Endothelial cell (in vitro differentiated cells): ENCODE measurements at places on chromosomes 3 and 15.

GRCh38 chr3:128050597-128050996 lies 1.6 kb upstream of the SEC61A1 start:
- DNase-seq = no peak

DNA sequence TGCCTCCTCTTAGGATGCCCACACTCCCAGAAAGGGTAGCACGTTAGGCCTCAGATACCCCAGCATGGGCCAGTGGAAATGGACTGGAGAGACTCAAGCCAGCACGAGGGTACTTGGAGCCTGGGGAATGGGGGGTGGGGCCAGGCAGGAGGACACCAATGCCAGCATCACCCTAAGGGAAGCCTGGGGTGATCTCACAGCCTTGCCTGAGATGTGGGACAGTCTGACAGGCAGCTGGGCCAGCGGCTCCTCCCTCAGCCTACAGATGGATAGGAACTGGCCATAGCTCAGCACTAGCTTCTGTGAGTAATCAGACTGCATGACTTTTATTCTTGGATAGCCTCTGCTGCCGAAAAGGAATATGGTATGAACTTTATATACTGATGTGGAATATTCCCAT lies 59.6 kb upstream of the MRPS22 start:
- no peak for DNase-seq

DNA sequence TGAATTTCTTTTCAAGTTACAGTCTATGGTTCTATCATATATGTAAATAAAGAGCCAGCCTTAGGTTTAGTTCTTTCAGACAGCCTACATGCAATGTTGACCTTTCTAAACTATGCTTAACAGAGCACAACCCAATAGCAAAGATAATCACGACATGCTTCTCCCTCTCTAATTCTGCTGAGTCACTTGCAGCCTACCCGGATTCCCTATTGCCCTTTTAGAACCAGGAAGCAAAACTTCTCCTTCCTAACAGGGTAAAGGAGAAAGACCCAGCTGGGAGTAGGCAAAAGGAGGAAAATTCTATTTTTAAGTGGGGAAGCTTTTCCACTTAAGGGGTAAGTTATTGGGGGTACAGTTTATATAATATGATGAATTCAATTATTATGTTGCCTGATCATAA lies 79.3 kb downstream of the SLC7A14 start:
- DNase-seq = no peak

DNA sequence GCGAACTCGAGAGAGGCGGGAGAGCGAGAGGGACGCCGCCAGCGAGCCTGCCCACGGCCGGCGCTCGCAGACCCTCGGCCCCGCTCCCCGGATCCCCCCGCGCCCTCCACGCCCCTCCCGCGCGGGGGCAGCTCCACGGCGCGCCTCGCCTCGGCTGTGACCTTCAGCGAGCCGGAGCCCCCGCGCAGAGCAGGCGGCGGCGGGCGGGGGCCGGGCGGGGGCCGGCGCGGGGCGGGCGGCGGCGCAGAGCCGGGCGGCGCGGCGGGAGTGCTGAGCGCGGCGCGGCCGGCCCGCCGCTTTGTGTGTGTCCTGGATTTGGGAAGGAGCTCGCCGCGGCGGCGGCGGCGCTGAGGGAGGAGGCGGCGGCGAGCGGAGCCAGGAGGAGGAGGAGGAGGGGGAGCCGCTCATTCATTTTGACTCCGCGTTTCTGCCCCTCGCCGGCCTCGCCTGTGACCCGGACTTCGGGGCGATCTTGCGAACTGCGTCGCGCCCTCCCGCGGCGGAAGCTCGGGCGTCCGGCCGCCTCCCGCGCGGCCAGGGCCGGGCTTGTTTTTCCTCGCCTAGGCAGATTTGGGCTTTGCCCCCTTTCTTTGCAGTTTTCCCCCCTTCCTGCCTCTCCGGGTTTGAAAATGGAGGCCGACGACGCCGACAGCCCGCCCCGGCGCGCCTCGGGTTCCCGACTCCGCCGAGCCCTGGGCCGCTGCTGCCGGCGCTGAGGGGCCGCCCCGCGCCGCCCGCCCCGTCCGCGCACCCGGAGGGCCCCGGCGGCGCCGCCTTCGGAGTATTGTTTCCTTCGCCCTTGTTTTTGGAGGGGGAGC lies 524 bp downstream of the IGF1R start:
- peak; percentile 49 for DNase-seq

DNA sequence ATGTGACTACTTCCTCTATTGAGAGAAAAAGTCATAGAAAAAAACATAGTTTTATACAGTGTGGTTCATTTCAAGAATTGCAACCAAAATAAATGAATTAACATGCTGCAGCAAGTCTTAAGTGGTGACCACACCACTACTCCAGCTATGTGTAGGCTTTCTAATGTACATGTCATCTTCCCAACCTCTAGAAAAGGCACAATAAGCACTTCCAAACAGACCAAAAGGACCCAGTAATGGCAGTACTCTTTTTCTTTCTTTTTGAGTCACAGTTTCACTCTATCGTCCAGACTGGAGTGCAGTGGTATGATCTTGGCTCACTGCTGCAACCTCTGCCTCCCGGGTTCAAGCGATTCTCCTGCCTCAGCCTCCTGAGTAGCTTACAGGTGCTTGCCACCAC lies 219.3 kb upstream of the KBTBD8 start:
- no peak for DNase-seq

DNA sequence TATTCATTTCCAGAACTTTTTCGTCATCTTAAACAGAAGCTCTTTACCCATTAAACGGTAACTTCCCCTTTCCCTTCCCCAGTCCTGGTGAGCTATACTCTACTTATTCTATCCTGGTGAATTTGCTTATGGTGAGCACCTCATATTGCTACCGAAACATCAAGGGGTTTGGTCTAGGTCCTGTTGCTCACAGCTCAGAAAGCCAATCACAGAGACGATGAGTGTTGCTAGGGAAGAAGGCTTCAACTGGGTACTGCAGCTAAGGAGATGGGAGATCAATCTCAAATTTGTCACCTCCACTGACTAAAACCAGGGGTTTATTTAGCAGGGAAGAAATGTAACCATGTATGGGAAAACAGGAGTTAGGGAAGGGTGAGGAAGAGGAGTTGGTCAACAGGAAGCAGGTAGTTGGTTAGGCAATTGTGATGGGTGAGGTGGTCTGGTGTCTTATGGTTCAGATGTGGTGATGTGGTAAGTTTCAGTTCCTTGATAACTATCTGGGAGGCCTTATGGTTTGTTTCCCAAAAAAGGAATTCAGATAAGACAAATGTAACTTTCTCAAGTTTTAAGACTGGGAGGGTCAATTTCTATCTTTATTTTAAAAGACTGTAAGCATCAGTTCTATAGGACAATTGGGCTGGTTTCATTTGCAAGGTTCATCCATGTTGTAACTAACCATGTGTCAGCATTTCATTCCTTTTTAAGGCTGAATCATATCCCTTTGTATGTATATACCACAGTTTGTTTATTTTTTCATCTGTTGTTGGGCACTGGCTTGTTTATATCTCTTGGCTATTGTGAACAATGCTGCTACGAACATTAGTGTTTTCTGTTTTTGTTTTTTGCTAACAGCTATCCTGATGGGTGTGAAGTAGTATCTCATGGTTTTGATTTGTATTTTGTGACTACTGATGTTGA lies 24.3 kb downstream of the ARHGAP11B start:
- DNase-seq = no peak

GRCh38 chr3:194405766-194406165 lies 6.7 kb upstream of the GP5 start:
- DNase-seq = no peak

DNA sequence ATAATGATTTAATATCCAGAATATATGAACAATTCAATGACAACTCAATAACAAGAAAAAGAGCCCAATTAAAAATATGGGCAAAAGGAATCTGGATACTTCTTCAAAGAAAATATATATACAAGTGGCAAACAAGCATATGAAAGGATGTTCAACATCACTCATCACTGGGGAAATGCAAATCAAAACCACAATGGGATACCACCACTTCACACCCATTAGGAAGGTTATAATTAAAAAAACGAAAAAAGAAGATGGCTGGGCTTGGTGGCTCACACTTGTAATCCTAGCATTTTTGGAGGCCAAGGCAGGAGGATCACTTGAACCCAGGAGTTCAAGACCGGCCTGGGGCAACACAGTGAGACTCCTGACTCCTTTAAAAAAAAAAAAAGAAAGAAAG lies 4.1 kb downstream of the CCDC12 start:
- DNase-seq = no peak

DNA sequence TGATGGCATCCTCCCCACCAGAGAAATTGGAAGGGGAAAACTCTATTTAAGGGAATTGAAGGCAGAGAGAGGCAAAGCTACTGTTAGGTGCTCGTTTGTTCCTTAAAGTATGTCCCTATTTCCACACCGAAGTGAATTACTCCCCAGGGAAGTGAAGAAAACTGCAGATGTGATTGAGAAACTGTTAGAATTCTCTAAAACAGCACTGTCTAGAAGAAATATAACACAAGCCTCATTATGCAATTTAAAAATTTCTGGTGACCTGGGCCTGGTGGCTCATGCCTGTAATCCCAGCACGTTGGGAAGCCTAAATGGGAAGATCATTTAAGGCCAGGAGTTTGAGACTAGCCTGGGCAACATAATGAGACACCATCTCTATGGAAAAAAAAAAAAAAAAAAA lies 305.0 kb downstream of the SHQ1 start:
- no peak for DNase-seq

DNA sequence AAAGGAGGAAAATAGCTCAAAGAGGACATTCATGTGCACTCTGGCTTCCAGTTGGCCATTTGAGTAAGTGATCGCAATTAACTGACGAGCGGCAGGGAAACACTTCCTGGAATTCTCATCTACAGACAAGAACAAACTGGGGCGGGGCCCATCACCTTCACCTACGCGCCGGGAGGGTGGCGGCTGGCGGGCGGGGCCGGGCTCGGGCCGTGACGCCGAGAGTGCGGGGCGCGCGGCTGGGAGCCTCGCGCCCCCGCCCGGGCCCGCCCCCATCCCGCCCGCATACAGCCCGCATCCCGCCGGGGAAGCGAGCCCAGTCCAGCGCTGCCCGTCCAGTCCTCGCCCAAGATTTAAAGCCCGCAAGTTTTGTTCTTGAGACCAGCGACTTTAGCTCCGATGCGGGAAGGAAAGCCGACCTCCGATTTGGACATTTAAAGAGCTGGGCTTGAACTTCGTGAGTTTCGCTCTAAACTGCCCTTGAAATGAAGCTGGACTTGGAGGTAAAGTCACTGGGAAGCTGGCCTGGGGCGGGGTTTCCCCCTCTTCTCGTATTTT lies at the start of gene B3GNT5:
Gene B3GNT5, plus strand, starts transcription at position 281 of the 555 bp plus-strand sequence. CDS start 16,546 bp downstream, outside the sequence.
- DNase-seq = peak; percentile 12

DNA sequence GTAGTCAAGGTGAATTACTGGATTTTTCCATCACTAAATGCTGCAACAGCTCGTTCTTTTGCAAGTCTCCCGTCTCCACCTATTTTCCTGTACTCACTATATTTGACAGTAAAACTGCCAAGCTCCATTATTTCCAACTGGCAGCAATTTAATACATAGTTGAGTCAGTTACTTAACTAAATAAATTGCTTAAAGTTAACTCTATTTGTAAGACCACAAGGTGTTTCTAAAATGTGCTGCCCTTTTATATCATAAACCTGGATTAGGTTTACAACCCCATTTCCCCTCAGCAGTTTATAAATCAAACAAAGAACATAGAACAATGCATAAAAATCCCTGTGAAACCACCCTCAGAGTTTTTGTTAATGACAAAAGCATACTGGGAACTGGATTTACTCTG lies 211.4 kb upstream of the DPH6 start:
- DNase-seq = no peak

DNA sequence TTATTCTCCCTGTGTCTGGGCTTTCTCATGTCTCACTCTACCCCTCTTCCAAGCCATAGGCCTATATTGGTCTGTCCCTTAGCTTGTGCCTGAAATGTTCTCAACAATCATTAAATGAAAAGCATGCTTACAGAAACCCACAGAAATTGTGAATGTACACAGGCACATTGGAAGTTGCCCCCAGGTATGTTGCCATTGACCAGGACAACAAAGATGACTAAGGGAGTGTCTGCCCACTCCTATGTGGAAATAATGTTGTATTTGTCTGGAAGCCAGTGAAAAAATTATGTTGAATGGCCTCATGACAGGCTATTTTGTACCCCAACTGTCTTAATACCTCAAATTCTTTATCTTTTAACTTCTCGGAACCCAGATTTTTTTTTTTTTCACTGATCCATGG lies 102.0 kb downstream of the TPRG1 start:
- DNase-seq = no peak

- DNase-seq = no peak
Observed at GRCh38 chr15:75760704-75761435, 48.2 kb upstream of the CSPG4 start.

GRCh38 chr3:131526801-131527347 lies 24.1 kb upstream of the MRPL3 start:
- DNase-seq = peak; percentile 26

GRCh38 chr15:70717237-70717793 lies 46.0 kb downstream of the UACA start:
- no peak for DNase-seq

DNA sequence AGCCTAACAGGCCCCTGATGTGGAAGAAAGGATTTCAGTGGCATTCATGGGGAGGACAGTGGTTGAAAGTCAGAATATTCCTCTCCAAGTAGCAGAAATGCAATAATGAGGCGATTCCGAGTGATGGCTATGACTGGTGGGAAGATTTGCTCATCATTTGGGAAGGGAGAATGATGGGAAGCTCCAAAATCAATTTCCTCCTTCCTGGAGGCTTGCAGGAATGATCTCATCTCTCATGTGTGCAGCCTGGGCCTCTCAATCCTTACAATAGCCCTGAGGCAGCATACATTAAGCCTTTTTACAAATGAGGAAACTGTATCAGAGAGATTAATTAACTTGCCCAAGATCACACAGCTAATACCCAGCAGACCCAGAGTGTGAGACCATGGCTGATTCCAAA lies 58.7 kb downstream of the BOC start:
- no peak for DNase-seq

- no peak for DNase-seq
Observed at GRCh38 chr3:134326760-134327593, 47.3 kb downstream of the AMOTL2 start.

DNA sequence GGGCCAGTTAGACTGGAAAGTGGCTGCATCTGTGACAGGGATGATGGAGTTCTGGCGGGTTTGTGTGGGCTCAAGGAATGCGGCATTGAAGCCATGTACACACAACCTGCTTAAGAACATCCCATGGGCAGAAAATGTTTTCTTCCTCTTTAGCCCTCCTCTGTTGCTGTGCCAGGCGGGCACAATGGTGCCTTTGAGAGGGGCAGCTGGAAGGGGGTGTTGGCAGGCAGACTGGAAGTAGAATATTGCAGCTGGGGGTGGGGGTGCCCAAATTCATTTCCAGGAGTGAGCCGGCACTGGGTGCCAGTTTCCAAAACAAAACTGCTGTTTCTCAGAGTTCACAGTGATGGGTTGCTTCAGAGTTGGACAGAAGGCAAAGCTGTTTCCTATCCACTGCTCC lies 91.8 kb upstream of the ETV5 start:
- DNase-seq = no peak

DNA sequence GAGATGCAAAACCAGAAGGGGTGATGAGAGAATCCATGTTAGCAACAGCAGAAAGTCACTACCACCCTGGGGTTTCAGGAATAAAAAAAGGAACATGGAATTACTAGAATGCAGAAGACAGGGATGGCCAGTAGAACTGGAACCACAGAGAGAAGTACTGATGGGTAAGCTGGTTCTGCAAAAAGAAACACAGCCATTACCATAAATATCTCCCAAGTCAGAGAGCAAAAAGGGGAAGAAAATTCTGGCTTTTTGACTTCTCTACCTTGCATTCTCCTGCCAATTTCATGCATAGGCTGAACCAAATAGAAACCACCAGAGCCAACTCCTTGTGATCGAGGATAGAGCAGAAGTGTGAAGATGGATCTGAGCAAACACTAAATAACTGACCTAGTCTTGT lies 550.4 kb upstream of the NAALADL2 start:
- DNase-seq = no peak
